ENCODE measurements at places on chromosomes 5 and 9. TPM values are rescaled to one million over a fixed set of nuclear protein-coding genes. Genes with fewer than 3 reads are reported as not detected.

ZDHHC12 gene
- polyA plus RNA-seq, result 44.0 TPM

TMEM215 gene
- polyA plus RNA-seq, result not detected

VCAN gene
- 98.9 TPM for polyA plus RNA-seq

SMC5 gene
- polyA plus RNA-seq, result 15.1 TPM

MCC gene
- polyA plus RNA-seq, result 3.4 TPM

C9 gene
- polyA plus RNA-seq, result 0.06 TPM

PCDHGB7 gene
- polyA plus RNA-seq, result 13.2 TPM

SNX2 gene
- 60.8 TPM for polyA plus RNA-seq

CDC25C gene
- 2.9 TPM for polyA plus RNA-seq

GPR150 gene
- polyA plus RNA-seq, result 0.25 TPM

LPAR1 gene
- polyA plus RNA-seq, result 45.7 TPM

SHC3 gene
- polyA plus RNA-seq, result 0.30 TPM

MARVELD2 gene
- polyA plus RNA-seq, result 1.7 TPM

SLC36A2 gene
- polyA plus RNA-seq, result not detected

DNA sequence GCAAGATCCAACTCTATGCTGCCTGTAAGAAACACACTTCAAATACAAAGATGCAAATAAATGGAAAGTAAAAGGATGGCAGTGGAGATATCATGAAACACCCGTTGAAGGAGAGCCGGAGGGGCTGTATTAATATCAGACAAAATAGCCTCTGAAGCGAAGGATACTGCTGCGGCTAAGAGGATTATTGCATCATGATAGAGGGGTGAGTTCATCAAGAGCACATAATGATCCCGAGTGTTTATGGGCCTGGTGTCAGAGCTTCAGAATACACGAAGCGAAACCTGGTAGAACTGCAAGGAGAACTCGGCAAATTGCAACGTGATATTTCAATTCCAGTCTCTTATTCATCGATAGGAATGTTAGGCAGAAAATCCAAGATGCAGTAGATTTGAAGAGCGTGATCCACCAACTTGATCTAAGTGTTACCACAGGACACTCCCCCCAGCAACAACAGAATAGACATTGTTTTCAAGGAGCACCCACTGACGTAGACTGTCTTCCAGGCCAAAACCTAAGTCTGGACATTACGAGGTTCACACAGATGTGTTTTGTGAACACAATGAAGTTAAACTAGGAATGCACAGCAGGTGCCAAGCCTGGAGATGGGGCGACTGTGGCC is 27.7 kb upstream of the QSOX2 start:
- no peak for DNase-seq

GRCh38 chr9:101226803-101227202 is 158.0 kb downstream of the BAAT start:
- no peak for DNase-seq

DNA sequence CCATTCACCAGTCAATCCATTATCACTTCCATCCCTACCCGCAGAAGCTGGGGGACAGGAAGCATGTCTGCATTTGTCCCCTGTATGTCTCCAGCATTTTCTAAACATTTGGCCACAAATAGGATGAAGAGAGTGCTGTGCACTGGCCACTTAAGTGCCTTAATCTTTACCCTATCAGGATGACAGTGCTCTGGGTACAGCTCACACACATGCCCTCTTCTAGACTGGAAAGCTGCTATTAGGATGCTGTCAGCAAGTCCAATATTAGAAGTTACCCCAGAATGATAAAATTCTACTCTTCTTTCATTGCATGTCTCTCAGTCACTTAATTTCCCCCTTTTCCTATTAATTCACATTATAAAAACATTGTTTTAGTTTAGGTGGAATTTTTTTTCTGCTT is 168.4 kb downstream of the RASEF start:
- no peak for DNase-seq

DNA sequence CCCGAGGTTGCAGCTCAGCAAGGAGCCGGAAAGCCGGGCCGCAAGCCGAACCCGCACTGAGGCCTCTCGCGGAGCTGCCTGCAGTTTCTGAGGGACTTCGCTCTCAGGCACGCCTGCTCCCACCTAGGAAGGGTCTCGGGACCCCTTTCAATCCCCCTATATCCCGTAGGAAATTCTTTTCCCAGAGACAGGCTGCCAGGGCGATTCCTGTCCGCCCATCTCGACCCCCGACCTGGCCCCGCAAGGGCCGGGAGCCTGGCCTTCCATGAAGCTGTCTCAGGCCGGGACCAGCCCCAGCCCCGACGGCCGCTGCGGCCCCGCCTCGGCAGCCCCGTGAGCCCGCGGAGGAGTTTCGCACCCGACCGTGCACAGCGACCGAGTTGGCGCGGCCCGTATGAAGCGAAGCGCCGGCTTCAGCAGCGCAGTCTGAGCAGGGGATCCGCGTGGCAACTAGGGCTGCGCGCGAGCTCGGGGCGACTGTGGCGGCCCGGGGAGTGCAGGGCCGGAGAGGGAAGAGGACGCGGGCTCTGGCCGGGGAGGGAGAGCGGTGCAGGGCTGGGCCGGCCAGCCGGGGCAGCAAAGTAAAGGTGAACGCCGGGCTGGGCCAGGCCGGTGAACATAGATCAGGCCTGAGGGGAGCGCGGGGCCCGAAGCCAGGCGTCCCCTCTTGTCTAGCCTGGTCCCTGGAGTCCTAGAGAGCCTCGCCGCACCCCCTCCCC is 977 bp upstream of the PRDM12 start:
- DNase-seq, result peak; percentile 44

DNA sequence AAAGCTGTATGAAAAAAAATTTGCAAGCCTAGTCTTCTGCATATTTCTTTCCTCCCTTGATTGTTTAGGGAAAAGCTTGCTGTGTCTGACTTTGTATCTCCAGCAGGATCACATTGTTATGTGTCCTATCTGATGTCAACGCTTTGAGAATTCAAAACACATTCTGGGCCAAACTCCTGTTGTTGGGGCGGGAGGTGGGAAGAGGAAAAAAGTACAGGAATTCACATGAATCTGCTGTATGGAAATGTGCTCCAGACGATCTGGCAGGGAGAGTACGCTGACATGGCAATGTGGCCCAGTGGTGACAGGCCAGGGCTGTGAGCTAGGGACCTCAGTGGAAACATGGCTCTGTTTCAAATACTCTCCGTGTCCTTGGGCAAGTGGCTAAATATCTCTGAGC is 87.4 kb upstream of the GNA14 start:
- DNase-seq, result peak; percentile 75

DNA sequence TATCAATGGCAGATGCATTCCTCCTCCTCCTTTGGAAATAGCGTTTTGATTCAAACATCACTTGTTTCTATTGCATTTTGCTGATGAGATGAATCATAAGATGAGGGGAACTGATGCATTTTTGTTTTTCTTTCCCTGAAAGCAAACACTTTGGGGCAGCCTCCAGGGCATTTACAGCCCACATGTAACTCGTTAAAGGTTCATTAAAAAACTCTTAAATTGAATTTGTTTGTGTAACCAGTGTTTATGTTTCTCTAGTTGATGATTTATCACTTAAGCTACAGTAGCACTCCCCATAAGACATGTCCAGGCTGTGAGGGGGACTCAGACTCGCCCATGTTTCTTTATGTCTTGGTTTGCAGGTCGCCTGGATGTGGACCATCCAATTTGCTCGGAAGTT is 246.1 kb upstream of the ANKH start:
- no peak for DNase-seq

GRCh38 chr9:129810788-129811187 is 7.8 kb downstream of the TOR1B start:
- peak; percentile 29 for DNase-seq

DNA sequence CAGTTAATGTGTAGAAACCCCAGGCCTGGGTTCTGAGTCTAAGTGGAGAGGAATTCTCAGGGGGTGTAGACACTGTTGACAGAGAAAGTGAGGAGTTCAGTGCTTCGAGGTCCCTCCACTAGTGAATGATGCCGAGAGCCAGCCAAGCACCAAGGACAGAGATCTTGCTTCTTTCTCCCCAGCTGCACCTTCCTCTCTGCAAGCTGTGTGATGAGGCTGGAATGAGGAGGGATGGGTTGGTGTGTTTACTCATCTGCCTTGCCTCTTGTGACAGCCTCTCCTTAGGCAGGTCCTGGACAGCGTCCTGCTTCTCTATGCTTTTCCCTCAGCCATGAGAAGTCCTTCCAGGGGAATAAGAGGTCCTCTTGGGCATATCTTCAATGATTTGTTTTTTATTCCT is 35.3 kb downstream of the HNRNPH1 start:
- no peak for DNase-seq

DNA sequence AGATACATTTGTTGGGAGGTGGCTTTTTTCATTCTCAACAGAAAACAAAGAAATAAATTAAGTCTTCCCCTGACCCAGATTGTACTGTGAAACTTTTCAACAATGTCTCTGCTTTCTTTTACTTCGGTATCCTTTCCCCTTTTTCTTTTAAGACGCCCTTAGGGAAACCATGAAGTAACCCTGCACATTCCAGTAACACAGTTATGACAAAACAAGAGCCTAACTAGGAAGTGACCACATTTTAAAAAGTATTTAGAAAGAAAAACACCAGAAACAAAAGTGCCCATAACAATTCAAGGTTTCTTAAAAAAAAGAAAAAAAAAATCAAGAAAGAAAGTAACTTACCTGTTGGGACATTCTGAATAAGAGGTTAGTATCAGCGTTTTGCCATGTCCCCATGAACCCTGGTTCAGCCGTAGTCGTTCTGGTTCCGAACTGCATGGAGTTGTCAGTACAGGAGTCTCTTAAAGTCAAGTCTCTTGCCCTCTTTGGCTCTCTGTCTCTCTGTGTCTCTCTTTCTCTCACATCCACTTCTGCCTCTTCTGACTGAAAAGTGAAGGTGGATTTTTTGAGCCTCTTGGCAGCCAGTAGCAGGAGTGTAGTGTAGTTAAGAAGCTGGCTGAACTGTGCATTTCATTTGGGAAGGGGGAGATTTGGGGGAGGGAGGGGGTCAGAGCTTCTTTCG is 142.9 kb downstream of the BNC2 start:
- peak; percentile 39 for DNase-seq

GRCh38 chr9:128862401-128862851 is 19.3 kb downstream of the KYAT1 start:
- DNase-seq, result no peak

- DNase-seq, result peak; percentile 69
These were observed 23.0 kb downstream of the ZNF474 start for GRCh38 chr5:122152266-122152900.

GRCh38 chr5:121350181-121350930 is 501.3 kb upstream of the FTMT start:
- peak; percentile 18 for DNase-seq

DNA sequence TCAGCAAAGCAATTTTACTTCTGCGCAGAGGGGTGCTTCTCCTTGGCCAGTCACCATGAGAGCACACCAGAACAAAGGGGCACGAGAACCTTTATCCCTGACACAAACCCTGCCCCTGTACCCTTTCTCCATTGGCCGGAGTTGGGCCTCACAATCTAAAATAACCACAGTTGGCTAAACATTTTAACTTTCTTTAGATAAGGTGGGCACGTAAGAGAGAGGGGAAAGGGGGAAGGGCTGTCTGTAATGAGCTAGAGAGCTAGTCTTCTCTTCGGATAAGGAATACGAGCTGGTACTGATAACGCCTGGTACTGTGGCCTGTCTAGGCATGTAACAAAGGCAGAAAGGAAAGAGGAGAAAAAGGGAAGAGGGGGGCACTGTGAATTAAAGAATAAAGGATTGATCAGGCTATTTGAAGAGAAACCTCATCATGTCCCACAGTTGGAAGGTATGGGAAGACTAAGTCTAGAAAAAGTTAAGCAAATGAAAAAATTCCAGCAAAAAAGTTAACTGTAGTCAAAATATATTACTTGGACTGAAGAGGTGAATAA is 1.8 kb upstream of the IARS1 start:
- no peak for DNase-seq

GRCh38 chr5:154267516-154267915 is 77.0 kb downstream of the GALNT10 start:
- peak; percentile 67 for DNase-seq

DNA sequence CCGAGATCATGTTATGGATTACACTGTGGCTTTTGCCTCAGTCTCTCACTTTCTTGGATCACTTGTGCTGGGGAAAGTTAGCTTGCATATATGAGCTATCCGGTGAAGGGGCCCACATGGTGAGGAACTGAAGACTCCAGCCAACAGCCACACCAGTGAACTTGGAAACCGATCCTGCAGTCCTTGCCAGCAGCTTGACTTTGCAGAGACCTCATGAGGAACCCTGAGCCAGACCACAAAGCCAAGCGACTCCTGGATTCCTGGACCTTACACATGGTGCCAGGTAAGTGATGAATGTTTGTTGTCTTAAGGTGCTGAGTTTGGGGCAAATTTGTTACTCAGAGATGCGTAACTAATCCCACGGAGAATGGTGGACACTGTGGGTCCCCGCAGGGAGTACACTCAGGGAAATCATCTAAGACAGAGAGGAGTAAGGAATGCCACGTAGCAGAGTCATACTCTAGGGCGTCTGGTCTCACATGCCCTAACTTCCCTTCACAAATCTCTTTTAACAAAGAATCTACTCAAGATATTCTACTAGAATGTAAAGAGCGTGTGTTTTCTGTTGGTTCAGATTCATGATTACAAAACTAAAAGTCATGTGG is 76.5 kb upstream of the PJA2 start:
- DNase-seq, result no peak

GRCh38 chr9:122252796-122253195 is 11.8 kb downstream of the RBM18 start:
- no peak for DNase-seq

DNA sequence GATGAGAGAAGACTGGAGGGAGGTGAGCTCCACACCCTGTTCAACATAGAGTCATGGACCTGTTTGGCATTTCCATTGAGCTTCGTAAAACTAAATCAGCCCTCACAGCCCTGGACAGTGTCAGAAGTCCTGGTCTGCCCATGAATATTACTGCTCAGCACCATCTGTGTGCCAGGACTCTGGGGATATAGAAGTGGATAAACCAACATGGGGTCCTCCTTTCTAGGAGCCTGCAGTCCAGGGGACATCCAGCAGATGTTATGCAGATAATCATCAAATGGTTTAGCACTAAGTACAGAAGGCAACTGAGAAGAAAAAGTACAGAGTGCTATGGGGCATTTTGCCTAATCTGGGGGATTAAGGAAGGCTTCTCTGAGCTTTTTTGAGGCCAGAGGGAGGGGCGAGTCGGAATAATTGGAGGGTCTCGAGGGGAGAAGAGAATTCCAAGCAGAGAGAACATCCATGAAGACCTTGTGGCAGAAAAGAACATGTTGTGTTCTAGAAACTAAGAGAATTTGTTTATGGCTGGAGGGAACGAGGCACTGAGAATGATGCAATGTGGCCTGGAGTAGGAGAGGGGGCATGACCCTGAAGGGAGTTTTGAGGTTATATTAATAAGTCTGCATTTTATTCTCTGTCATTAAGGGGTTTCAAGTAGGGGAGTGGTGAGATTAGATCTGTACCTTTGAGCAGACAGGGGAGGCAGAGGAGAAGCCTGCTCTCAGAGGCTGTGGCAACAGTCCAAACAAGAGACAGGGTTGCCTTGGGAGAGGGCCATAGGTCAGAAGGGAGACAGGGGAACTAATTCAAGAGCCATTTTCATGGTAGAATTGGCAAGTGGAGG is 63.5 kb upstream of the SLC2A8 start:
- DNase-seq, result no peak

GRCh38 chr9:81225596-81225995 is 463.8 kb downstream of the TLE1 start:
- no peak for DNase-seq

GRCh38 chr9:116715751-116716150 is 28.6 kb downstream of the TRIM32 start:
- DNase-seq, result no peak

- peak; percentile 58 for DNase-seq
These were observed 8.4 kb downstream of the IRX2 start for GRCh38 chr5:2742921-2743679.

All from GM23248 (cell line).